ENCODE measurements at places on chromosomes 7 and 10.

GRCh38 chr10:125797994-125798662 lies 22.5 kb upstream of the MMP21 start:
- DNase-seq: no peak

GRCh38 chr7:150631866-150632864 lies at the start of gene GIMAP6:
Gene GIMAP6, minus strand, starts transcription at chr7:150632385. Its CDS starts 2,243 bp downstream, at chr7:150630142.
- no peak for DNase-seq

DNA sequence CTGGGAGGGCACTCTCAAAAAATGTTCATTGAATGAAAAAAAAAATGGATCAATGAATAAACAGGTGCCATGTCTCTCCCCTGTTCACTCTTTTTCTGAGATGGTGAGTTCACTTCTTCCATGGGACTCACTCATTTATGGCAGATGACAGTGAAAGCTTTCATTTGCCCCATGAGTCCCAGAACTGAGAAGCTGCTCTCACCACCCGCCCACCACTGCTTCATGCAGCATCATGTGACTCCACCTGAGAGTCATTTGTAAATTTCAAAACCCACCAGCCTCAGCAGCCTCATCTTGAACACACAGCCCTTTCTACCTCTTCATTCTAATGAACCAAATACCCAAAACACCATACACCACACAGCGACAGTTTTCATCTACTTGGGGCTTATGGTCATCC lies 64.9 kb downstream of the SCRN1 start:
- DNase-seq: no peak

DNA sequence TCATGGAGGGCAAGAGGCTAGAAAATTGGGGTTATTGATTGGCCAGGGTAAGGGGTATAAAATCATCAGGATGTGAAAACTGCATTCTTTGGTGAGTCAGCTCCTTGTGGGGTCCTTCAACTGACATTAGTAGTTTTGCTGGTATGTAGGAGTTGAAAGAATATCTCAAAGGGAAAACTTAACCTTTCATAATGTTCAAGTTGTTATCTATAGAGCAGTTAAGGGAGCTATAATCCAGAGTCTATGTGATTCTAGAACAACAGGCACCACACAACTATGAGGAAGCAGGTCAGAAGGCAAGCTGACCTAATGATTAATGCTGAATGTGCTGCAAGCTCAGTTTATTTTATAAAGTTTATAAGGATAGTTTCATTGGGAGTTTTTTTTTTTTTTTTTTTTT lies 13.7 kb downstream of the PRPS1L1 start:
- no peak for DNase-seq

DNA sequence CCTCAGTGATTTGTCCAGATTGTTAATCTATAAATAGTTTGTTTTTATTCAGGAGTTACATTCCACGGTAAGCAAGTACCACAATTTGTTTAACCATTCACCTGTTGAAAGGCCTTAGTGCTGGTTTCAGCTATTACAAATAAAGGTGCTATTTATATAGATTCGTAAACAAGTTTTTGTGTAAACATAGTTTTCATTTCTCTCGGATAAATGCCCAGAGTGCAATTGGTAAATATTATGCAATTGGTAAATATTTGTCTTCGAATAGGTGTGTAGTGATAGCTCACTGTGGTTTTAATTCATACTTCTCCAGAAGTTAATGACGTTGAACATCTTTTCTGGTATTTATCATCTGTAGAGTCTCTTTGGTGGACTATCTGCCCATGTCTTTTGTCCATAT lies 76.4 kb upstream of the RSU1 start:
- DNase-seq: no peak

DNA sequence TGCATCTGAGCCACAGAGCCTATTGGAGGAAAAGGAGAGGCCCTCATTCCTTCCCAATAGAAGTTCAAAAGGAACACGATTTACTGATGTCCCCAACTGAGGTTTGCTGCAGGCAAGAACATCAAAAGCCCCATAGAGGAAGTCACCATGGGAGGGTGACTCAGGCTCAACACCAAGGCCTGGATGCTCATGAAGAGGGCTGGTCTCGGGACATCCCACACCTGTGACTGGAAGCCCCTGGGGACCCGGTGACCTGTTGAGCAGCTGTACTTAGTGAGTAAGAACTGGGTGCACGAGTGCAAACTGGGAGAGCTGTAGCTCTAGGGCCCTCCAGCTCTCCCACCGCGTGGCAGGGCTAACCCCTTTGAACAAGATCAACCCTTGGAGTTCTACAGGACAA lies 38.0 kb downstream of the CYTH3 start:
- DNase-seq: no peak

- no peak for DNase-seq
These were observed 9.9 kb downstream of the CNNM1 start for GRCh38 chr10:99339077-99339476.

DNA sequence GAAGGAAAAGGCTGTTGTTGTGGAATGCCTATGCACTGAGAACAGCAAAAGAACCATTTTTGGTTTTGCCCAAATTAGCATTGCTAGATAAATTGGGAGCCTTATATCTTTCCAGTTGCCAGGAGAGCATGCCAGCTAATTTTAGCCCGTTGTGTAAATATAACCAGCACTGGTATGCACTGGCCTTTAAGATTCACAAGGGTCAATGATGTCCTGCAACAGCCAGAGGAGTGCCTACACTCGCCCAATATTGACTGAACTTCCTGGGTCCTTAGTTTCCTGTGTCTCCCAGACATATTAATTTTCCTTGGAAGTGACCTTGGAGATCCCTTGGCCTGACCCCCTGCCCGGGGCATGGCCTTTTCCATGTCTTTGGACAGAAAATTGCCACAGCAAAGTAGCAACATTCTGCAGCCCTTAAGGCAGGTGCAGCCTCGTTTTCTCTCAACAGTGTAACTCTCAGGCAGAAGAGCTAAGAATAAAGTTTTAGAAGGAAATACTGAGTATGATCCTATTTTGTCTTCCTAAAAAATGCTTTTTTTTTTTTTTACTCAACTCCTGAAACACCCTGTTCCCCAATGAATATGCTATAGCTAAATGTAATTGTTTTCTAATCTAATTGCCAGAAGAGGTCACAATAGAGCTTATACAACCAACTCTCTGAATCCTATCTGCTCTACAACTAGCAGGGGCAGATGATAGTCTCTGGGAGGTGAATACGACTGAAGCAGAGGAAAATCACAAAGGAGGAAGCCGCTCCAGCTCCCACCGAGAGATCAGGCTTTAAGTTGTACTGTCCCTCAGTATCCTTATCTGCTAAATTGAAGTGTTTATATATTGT lies 131.9 kb upstream of the PCGF5 start:
- no peak for DNase-seq

- DNase-seq: no peak
These were observed 112.1 kb downstream of the SGMS1 start for GRCh38 chr10:50511492-50512213.

GRCh38 chr10:131982796-131983195 lies 1.1 kb upstream of the BNIP3 start:
- no peak for DNase-seq

DNA sequence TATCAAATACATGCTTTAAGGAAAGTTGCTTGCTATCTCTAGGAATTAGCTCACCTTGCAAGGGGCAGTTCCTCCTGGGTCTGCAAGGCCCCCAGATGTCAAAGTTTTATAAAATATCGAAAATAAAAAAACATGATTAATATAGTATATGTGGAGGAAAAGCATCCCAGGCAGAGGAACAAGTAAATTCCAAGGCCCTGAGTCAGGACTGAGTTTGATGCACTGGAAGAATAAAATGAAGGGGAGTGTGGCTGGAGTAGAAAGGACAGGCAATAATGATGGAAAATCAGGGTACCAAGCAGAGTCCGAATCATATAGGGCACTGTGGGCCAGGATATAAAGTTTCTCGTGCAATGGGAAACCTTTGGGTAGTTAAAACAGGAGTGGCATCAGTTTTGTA lies 112.4 kb upstream of the EEPD1 start:
- DNase-seq: peak; percentile 21

DNA sequence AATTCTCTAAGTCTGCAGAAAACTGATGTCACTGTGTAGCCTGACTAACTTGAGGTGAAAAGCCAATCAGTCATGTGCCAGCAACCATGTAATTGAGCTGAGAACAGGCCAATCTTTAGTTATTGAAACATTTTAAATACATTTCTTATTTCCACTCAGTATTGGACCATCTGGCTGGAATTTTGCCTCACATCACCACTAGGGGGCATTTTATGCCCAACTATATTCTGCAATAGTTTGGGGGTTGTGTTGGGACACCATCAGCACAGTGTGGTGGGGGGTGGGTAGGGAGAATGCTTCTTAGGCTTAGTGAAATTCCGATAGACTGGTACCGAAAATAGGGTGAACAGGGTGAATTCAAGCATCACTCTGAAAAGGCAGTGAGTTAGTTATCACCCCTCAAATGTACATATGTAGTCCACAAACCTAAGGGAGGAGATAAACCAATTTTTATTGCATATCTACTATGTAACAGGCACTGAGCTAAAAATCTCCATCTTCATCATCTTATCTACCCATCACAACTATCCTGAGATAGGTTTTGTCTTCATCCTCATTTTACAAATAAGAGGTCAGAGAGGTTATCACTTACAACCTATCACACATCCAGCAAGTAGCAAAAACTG lies 17.8 kb downstream of the NPSR1 start:
- no peak for DNase-seq

GRCh38 chr7:123871998-123872867 lies 27.3 kb downstream of the HYAL4 start:
- DNase-seq: no peak

DNA sequence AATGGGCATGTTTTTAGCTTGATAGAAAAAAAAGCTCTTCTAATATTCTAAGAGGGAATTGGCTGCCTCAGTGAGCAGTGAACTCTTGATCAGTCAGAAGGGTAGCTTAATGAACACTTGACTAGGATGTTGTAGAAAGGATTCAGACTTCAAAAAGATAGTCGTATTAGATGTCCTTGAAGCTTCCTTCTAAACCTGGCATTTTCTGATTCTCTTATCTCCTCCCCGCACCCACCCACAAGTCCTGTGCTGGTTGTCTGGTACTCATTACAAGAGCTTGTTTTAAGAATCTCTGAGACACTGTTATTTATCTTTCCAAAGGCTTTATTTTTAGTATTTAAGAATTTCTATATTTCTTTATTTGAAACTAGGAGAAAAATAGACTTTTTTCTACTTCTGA lies 7.4 kb upstream of the SMIM30 start:
- DNase-seq: no peak

DNA sequence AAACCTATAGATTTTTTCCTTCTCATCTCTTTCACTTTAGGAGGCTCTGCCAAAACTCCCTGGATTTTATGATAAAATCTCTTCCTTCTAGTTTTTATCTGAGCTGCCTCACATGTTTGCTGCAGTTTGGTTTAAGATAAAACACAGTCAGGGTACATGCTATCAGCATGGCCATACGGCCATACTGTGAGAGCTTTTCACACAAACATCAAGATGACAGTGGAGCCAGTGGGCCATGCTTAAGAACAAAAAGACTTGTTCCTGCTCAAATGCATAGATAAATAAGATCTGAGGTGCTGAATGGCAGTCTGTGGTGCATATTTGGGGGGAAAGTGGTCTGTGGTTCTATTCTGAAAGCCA lies 91.0 kb downstream of the ELMO1 start:
- no peak for DNase-seq

DNA sequence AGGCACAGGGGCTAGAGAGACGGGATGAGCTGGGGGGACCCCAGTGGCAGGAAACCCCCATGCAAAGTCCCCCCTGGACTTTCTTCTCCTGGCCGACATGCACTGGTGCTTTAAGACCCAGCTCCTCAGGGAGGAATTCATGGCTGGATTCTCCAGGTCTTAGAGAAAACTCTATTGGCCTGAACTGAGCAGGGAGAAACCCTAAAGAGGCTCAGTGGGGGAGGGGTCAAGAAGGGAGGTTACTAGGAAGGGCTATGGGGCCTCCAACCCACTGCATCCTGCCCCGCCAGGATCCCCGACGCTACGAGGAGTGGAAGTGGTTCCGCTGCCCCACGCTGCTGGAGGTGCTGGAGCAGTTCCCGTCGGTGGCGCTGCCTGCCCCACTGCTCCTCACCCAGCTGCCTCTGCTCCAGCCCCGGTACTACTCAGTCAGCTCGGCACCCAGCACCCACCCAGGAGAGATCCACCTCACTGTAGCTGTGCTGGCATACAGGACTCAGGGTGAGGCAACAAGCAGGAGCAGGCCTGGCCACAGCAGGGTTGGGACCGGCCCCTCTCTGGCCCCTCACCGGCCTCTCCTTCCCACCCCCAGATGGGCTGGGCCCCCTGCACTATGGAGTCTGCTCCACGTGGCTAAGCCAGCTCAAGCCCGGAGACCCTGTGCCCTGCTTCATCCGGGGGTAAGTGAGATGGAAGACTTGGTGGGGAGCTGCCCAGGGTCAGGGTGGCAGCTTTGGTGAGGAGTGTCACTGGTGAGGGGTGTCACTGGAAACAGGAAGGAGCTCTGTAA lies 13.8 kb downstream of the ATG9B start:
- DNase-seq: no peak

Data from amniotic stem cell (primary cell).